Muscle of leg (tissue), 16 donors: ENCODE measurements at places on chromosomes 12 and 14. TPM values are rescaled to one million over a fixed set of nuclear protein-coding genes. Genes with fewer than 3 reads are reported as not detected.

SIX1 gene
- 46.2 TPM for total RNA-seq

MYF5 gene
- total RNA-seq: 31.1 TPM

DHH gene
- total RNA-seq: 1.1 TPM

PCED1B gene
- 0.22 TPM for total RNA-seq

LAG3 gene
- total RNA-seq: 0.18 TPM

SDSL gene
- total RNA-seq: 0.53 TPM

LRRC10 gene
- not detected for total RNA-seq

SRGAP1 gene
- 4.8 TPM for total RNA-seq

CEBPE gene
- 0.13 TPM for total RNA-seq

KCNK13 gene
- total RNA-seq: 0.22 TPM

SSTR1 gene
- under 0.01 TPM for total RNA-seq

ESPL1 gene
- total RNA-seq: 4.0 TPM

VDR gene
- 0.40 TPM for total RNA-seq

MYH7 gene
- total RNA-seq: 124 TPM

LMNTD1 gene
- total RNA-seq: 0.18 TPM

KCNMB4 gene
- total RNA-seq: 8.2 TPM

B4GALNT3 gene
- total RNA-seq: 6.0 TPM

UBE2N gene
- 63.7 TPM for total RNA-seq

EXOC3L4 gene
- total RNA-seq: 0.75 TPM

SLC39A5 gene
- 0.35 TPM for total RNA-seq

GRCh38 chr12:75334384-75335030 is at the start of gene GLIPR1L1:
GLIPR1L1 (plus strand) TSS chr12:75334670; CDS start chr12:75334729, 59 bp downstream.
- peak; percentile 92 for DNase-seq
- no peak within 1 kb of the TSS for H3K27ac ChIP-seq
- H3K36me3 ChIP-seq: no peaks in the 10 kb centered on the region
- peaks cover 7% of the 10 kb centered on the region for H3K4me1 ChIP-seq
- H3K4me3 ChIP-seq: peak within 1 kb of the TSS; percentile 25

GRCh38 chr14:102908766-102909455 is 13.6 kb upstream of the AMN start:
- H3K4me3 ChIP-seq: no peak overlapping the region
- peaks cover 25% of the 10 kb centered on the region for H3K36me3 ChIP-seq
- H3K4me1 ChIP-seq: no peaks in the 10 kb centered on the region
- no peak for DNase-seq
- no peaks in the 10 kb centered on the region for H3K27me3 ChIP-seq

DNA sequence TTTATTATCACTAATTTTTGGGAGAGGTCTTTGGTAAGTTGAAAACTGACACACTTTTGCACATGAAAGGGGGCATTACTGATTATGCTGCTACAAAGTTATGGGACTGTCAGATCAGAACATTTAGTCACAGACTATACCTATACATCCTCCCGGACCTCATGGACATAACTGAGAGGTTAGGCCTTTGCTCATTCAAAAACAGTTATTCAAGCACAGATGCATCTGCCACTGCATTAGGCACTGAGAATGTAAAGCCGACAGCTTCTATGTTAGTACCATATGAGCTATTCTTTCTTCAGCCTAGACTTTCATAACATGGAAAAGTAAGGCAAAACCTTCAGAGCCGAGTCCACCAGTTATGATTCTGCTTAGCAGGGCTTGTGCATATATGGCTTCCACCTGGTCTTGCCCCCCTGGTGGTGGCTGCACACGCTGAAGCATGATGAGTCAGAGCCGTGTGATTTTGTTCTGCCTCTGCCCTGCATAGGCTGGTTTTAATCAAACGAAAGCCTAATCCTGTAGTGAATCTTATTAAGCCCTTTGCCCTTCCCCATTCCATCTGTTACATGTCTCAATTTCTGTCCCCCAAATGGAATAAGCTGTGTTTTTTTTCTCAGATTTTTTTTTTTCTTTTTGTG is 21.8 kb upstream of the RNU6-8 start:
- no peaks in the 10 kb centered on the region for H3K27me3 ChIP-seq
- H3K36me3 ChIP-seq: no peaks in the 10 kb centered on the region
- no peak overlapping the region for H3K4me3 ChIP-seq
- H3K27ac ChIP-seq: no peak overlapping the region
- no peaks in the 10 kb centered on the region for H3K4me1 ChIP-seq

DNA sequence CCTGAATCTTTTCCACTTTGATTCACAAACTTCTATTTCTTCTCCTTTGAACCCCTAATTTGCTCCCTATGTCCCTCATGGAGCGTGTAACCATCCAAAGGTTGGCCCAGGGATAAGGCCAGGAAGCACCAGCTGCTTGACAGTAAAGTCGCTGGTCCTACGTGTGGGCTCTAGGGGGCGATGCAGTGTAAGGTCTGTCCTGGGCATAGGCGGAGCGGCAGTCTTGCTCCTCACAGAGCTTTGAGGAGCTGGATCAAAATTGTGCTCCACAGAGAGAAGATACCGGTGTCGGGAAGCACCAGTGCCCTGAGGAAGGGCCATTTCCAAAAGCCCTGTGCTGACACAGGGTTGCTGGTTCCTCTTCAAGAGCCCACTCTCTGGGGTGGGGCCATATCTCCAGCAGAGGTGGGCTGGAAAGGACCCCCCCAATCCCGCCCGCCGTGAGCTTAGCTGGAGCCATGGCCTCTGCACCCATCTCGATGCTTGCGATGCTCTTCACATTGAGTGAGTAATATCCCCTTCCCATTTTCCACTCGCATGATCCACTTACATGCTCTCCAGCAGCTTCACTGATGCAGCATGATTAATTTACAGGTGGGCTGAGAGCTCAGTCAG is 49.9 kb upstream of the OR4E1 start:
- H3K27me3 ChIP-seq: no peaks in the 10 kb centered on the region
- H3K4me3 ChIP-seq: no peak overlapping the region
- H3K27ac ChIP-seq: no peak overlapping the region
- no peaks in the 10 kb centered on the region for H3K4me1 ChIP-seq

DNA sequence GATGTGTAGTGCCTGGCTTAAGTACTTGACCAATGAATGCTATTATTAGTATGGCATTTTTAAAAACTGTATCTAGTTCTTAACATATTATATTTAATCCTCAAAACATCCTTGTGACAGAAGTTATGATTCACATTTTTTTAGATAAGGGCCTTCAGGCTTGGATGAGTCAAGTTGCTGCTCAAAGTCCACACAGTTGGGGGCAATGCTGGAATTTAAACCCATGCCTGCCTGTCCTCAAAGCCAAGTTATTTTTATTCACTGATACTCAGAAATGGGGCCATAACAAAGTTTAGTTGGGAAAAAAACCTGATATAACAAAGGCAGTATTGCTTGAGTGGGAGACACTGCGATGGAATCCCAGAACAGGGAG is 50.6 kb downstream of the RFX4 start:
- H3K27ac ChIP-seq: no peak overlapping the region
- no peaks in the 10 kb centered on the region for H3K36me3 ChIP-seq
- no peaks in the 10 kb centered on the region for H3K27me3 ChIP-seq
- H3K4me1 ChIP-seq: peaks cover 3% of the 10 kb centered on the region
- no peak for DNase-seq

DNA sequence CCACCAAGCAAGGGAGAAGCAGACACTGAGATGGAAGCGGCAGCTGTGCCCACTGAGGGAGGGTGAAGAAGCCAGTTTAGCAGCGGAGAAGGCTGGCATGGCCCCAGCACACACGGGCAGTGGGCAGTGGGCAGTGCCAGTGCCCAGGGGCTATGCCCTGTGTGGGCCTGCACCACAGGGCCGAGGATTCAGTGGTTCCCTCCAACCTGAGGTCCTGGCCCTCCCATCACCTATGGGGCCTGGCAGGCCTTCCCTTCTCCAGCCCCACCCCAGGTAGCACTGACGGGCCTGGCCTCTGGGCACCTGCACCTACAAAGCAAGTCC is 81.1 kb downstream of the ITPK1 start:
- H3K36me3 ChIP-seq: peaks cover 3% of the 10 kb centered on the region
- DNase-seq: no peak
- no peak overlapping the region for H3K4me3 ChIP-seq
- no peaks in the 10 kb centered on the region for H3K27me3 ChIP-seq

GRCh38 chr12:52202361-52203078 is 10.7 kb upstream of the KRT80 start:
- peak overlapping the region; percentile 20 for H3K27ac ChIP-seq
- H3K36me3 ChIP-seq: no peaks in the 10 kb centered on the region
- no peak overlapping the region for H3K4me3 ChIP-seq
- peaks cover 89% of the 10 kb centered on the region for H3K4me1 ChIP-seq
- DNase-seq: peak; percentile 52

DNA sequence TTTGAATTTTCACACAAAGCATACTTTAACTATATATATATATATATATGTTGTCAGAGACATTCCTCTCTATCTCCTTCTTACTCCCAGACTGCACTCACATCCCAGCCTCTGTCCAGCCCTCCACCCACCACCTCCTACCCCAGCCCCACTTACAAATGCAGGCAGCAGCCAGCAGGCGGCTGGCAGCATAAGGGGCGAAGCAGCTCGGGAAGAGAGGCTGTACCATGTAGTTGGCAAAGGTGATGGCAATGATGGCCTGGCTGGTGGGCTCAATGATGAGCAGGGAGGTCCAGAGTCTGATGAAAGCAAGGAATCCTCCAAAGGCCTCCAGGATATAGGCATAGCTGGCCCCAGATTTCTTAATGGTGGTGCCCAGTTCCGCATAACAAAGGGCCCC is 2.5 kb downstream of the SLC7A7 start:
- peaks cover 25% of the 10 kb centered on the region for H3K4me1 ChIP-seq
- peaks cover 2% of the 10 kb centered on the region for H3K36me3 ChIP-seq
- H3K4me3 ChIP-seq: no peak overlapping the region
- DNase-seq: no peak
- H3K27me3 ChIP-seq: no peaks in the 10 kb centered on the region

- H3K4me1 ChIP-seq: peaks cover 14% of the 10 kb centered on the region
- H3K27ac ChIP-seq: peak overlapping the region; percentile 62
- DNase-seq: peak; percentile 85
- peaks cover 5% of the 10 kb centered on the region for H3K36me3 ChIP-seq
Observed at GRCh38 chr12:82708061-82708879, 21.6 kb downstream of the TMTC2 start.

- no peak overlapping the region for H3K4me3 ChIP-seq
- H3K27ac ChIP-seq: no peak overlapping the region
- peaks cover 53% of the 10 kb centered on the region for H3K4me1 ChIP-seq
- DNase-seq: peak; percentile 54
Observed at GRCh38 chr14:103518422-103519042, 4.1 kb downstream of the CKB start.

- peaks cover 3% of the 10 kb centered on the region for H3K4me1 ChIP-seq
- H3K27ac ChIP-seq: no peak overlapping the region
- peaks cover 80% of the 10 kb centered on the region for H3K27me3 ChIP-seq
- no peak overlapping the region for H3K4me3 ChIP-seq
Observed at GRCh38 chr14:36505181-36505815, 14.7 kb downstream of the NKX2-1 start.

- DNase-seq: no peak
- H3K36me3 ChIP-seq: no peaks in the 10 kb centered on the region
- peaks cover 4% of the 10 kb centered on the region for H3K4me1 ChIP-seq
- H3K27me3 ChIP-seq: peaks cover 25% of the 10 kb centered on the region
Observed at GRCh38 chr12:65125975-65126374, 4.9 kb upstream of the WIF1 start.

- H3K36me3 ChIP-seq: no peaks in the 10 kb centered on the region
- peak overlapping the region; percentile 63 for H3K27ac ChIP-seq
- no peaks in the 10 kb centered on the region for H3K27me3 ChIP-seq
- peak; percentile 91 for DNase-seq
Observed at GRCh38 chr12:127810041-127810440, 456.9 kb upstream of the TMEM132C start.

GRCh38 chr12:119959435-119959834 is 29.6 kb upstream of the BICDL1 start:
- DNase-seq: no peak
- no peaks in the 10 kb centered on the region for H3K4me1 ChIP-seq
- no peaks in the 10 kb centered on the region for H3K36me3 ChIP-seq
- no peak overlapping the region for H3K4me3 ChIP-seq
- H3K27ac ChIP-seq: no peak overlapping the region

GRCh38 chr12:24997970-24998582 is 49.2 kb upstream of the BCAT1 start:
- H3K27me3 ChIP-seq: no peaks in the 10 kb centered on the region
- no peaks in the 10 kb centered on the region for H3K36me3 ChIP-seq
- no peak overlapping the region for H3K27ac ChIP-seq
- DNase-seq: peak; percentile 39

DNA sequence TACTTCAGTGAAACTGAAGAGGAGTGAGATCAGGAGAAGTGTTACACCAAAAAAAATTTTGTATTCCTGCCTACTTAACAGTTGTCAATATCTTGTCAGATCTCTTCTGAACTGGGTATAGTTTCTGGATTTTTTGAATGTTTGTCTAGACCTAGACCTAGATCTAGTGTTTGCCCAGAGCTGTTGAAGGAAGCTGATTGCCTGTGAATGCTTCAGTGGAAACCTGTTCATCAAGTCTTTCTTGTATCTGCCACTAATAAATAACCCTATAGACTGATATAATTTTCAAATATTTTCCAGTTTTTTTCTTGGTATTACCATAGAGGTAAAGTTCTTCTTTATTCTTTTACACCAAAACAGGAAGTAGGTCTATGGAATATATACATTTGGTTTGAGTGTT is 781.5 kb upstream of the FBXO33 start:
- no peaks in the 10 kb centered on the region for H3K27me3 ChIP-seq
- no peak overlapping the region for H3K4me3 ChIP-seq
- H3K4me1 ChIP-seq: no peaks in the 10 kb centered on the region
- H3K36me3 ChIP-seq: no peaks in the 10 kb centered on the region
- DNase-seq: no peak

DNA sequence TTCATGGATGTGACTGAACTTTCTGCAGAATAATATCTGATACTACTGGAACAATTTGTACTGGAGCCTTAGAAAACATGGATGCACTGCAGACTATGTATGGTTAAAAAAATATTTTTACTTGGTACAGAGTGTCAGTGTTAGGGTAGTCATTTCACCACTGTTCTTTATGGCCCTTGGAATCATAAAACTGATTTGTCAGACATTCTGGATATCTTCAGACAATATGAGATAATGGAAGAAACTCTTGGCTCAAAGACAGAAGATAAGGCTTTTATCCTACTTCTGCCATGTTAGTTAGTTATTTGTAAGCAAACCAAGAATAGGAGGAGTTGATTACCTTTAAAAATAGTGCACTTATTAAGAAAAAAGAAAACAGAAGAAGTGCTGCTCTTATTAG is 209.4 kb downstream of the LRIG3 start:
- H3K27me3 ChIP-seq: no peaks in the 10 kb centered on the region
- no peak overlapping the region for H3K4me3 ChIP-seq
- no peaks in the 10 kb centered on the region for H3K36me3 ChIP-seq
- H3K27ac ChIP-seq: no peak overlapping the region

DNA sequence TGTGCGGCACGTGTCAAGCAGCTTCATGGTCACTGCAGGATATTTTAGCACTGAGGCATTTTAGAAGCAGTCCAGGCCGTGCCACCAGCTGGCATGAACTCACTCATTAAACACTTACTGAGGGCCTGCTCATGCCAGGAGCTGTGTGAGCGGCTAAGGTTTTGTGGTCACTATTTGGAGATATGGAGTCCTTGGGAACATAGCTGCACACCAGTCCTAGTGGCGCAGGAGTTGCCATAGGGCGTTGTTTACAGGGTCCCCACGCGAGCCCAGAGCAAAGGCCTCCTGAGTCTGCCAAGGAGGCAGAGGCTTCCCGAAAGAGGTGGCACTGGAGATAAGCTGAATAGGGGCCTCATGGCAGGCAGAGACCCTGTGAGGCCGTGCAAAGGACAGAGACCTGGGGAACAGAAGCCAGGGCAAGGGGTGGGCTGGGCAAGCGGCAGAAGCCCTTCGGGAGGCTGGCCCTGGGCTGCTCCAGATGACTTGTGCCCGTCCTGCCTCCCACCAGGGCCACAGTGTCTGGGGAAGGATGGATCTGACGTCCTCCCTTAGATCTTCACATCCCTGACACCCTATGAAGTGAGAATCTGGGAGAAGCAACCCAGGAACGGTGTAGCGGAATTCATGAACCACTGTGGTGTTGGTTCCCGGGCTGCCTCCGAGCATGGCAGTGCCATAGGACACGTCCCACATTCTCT is 38.9 kb downstream of the SFSWAP start:
- H3K36me3 ChIP-seq: peaks cover 61% of the 10 kb centered on the region
- no peak for DNase-seq
- no peak overlapping the region for H3K27ac ChIP-seq
- H3K27me3 ChIP-seq: no peaks in the 10 kb centered on the region
- no peak overlapping the region for H3K4me3 ChIP-seq
